NCI-H1694 (cell line): ENCODE measurements at places on chromosomes 4 and X.

GRCh38 chrX:49919617-49920016, 2.8 kb upstream of the CLCN5 start:
- peak; percentile 44 for DNase-seq

- DNase-seq: no peak
Observed at GRCh38 chrX:68983004-68983857, 154.4 kb downstream of the EFNB1 start.

GRCh38 chr4:168317621-168318020, 931 bp downstream of the DDX60 start:
- no peak for DNase-seq

- DNase-seq: no peak
Observed at GRCh38 chr4:115249808-115250207, 136.4 kb upstream of the NDST4 start.

GRCh38 chrX:149831473-149831872, 49.5 kb upstream of the MAGEA8 start:
- no peak for DNase-seq

DNA sequence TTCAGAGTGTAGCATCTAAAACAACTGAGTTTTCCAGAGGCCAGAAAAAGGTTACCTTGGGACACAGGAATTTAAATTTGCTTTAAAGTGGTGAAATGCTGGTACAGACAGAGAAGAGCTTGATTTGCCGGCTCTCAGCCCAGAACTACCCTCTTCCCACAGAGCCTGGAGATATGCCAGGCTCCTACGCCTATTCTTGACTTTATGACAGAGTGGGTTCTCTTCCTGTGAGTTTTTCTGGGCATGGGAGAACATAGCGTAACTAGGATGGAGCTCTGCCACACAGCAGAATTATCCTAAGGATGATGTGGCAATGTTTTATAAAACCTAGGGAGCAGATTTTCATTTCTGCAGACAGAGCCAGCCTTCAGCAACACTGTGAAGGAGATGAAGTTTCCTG, 241.8 kb downstream of the GRIA3 start:
- no peak for DNase-seq

- no peak for DNase-seq
Observed at GRCh38 chr4:150363721-150364688, 217.9 kb upstream of the MAB21L2 start.

DNA sequence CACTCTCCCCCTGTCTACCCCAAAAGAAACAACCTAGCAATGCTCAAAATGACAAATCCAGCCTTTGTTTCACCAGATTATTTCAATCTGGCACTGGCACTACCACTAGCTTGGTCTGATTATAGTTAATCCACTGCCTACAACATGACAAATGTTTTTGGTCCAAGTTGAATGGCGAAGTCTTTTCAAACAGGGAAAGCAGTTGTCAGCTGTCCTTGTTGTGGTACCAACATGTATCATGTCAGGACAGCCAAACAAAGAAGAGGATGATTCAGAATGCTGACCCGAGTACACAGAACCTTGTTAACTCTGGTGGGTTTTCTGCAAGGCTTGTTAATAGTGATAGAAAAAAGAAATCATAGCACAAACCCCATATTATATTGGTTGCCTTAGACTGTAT, 160.8 kb upstream of the ANK2 start:
- no peak for DNase-seq

GRCh38 chr4:93918856-93919255, 90.3 kb downstream of the ATOH1 start:
- DNase-seq: no peak

GRCh38 chr4:2689825-2690700, 66.1 kb downstream of the TNIP2 start:
- no peak for DNase-seq

DNA sequence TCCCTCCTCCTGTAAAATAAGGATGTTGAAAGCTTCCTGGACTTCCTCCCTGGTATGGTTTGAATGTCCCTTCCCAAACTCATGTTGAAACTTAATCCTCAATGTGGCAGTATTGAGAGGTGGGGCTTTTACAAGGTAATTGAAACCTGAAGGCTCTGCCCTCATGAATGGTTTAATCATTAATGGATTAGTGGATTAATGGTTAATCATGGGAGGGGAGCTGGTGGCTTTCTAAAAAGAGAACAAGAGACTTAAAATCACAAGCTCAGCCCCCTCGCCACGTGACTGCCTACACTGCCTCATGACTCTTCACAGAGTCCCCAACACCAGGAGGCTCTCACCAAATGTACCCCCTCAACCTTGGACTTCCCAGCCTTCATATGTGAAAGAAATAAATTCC, 124.6 kb upstream of the ANXA3 start:
- no peak for DNase-seq

DNA sequence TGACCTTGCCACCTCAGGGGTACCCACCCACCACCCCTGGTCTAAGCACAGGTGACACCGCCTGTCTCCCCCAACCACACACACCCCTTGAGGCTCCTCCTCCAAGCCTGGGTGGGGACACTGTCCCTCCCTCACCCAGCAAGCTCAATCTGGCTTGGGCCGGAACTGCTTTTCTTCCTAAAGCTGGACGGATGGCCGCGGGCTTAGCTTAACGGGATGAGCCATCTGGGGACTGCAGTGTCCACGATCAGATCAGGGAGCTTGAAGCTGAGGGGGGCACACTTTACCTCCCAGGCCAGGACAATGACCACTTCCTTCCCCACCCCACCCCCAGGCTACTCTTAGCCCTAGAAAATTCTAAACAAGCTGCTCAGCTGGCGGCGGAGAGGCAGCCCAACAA, 1.0 kb upstream of the SLC6A8 start:
- DNase-seq: no peak

DNA sequence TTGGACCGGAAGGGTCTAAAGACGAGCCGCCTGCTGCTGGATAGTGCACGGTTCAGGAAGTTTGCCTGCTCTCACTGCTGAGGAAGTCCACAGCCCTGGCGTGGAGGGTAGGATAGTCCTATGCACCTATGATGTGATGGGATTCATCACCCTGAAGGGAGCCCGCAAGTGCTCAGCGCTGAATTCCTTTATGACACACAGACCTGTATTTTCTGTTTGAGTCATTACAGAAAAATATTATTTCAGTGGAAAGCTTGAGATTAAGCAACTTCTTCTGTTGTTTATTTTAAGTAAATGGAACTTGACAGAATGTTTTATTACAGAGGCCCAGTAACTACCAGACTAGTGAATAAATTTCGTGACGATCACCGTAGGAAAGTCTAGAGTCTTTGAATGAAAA, 123.2 kb downstream of the TRIML1 start:
- DNase-seq: no peak

GRCh38 chr4:168656055-168656660, 159.3 kb downstream of the PALLD start:
- DNase-seq: peak; percentile 14

DNA sequence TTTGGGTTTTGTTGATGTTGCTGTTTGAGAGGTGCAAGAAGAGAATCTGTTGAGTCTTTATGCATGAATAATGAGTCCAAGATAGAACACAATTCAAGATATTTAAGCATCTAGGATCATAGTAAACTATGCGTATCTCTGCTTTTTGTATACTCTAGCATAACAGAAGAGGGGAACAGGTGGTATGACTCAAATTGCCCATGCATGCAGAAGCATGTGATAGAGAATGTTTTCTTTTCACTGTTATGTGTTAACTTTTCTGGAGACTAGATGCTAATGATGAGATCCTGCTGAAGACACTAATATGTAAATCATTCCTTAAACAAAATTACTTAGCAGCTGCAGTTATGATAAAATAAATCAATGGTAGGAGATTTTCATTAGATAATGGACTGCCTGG, 165.3 kb upstream of the FTHL17 start:
- no peak for DNase-seq

DNA sequence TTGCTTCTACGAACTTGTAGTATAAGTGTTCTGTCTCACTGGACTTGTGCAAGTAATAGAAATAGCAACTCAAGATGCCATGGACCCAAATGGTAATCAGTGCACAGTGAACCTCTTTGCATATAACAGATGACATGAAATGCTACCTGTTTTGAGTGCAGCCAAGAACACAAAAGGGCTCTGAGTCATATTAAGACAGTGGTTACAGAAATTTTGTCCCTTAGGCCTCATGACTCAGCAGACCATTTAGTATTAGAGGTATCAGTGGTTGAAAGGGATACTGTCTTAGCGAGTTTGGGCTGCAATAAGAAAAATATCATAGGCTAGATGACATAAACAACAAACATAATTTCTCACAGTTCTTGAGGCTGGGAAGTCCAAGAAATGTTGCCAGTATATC, 502.9 kb upstream of the PCDH10 start:
- no peak for DNase-seq
